ENCODE measurements at places on chromosomes 16 and 17.

GRCh38 chr16:3007957-3008689, 4.6 kb upstream of the CLDN9 start:
- DNase-seq: no peak

- peak; percentile 73 for DNase-seq
These were observed 80.9 kb downstream of the ARHGAP23 start for GRCh38 chr17:38508954-38509771.

- DNase-seq: no peak
These were observed 170.6 kb downstream of the TMEM132E start for GRCh38 chr17:34750004-34750403.

GRCh38 chr16:77977339-77977738, 45.0 kb upstream of the CLEC3A start:
- no peak for DNase-seq

DNA sequence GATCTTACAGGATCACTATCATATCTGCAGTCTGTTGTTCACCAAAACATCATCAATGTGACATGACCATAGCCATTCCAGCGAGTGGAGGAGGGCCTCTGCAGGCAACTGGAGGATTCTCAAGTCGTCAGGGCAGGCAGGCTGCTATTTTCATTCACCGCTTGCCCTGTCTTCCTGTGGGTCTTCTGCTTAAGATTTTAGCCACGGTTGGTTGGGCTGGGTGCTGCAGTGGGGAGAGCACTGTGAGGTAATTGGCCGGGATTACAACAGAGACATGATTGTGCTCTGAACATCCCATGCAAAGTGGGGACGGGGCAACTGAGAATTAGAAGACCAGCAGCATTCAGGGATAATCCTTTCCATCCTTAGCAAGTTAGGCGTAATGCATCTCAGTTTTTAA, 245.9 kb downstream of the CPPED1 start:
- no peak for DNase-seq

- DNase-seq: no peak
These were observed 32.8 kb upstream of the MNT start for GRCh38 chr17:2433696-2434095.

- DNase-seq: no peak
These were observed 116.8 kb downstream of the ENGASE start for GRCh38 chr17:79191270-79191934.

DNA sequence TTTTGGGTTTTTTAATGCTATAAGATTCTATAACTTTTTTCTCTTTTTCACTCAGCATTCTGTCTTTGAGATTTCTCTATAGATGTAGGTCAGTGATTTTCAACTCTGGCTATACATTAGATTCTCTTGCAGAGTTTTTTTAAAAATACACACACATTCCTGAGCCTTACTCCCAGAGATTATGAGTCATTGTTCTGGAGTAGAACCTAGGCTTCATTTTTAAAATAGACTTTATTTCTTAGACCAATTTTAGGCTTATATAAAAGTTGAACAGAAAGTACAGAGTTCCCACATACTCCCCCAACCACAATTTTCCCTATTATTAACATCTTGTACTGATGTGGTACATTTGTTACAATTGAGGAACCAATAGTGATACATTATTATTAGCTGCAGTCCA, 63.3 kb downstream of the CYB561 start:
- DNase-seq: no peak

- no peak for DNase-seq
These were observed 23.0 kb downstream of the TMC6 start for GRCh38 chr17:78105551-78105950.

DNA sequence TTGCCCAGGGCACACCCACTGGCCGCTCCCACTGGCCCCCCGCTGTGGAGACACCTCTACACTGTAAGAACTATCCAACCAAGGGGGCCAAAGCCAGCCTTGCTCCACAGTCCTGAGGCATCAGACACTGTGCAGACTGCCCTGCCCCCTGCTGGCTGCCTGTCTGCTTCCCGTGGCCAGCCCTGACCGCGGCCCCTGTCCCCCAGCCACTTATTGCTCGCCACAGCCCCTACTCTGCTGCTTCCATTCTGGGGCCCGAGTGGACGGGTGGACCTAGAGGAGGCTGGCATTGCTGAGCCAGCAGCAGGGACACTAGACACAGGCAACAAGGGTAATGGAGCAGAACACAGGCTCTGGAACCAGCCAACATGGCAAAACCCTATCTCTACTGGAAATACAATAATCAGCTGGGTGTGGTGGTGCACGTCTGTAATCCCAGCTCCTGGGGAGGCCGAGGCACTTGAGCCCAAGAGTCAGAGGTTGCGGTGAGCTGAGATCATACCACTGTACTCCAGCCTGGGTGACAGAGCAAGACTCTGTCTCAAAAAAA, 19.7 kb upstream of the LRRC37A3 start:
- no peak for DNase-seq

- no peak for DNase-seq
These were observed 16.3 kb downstream of the CFDP1 start for GRCh38 chr16:75416904-75417565.

DNA sequence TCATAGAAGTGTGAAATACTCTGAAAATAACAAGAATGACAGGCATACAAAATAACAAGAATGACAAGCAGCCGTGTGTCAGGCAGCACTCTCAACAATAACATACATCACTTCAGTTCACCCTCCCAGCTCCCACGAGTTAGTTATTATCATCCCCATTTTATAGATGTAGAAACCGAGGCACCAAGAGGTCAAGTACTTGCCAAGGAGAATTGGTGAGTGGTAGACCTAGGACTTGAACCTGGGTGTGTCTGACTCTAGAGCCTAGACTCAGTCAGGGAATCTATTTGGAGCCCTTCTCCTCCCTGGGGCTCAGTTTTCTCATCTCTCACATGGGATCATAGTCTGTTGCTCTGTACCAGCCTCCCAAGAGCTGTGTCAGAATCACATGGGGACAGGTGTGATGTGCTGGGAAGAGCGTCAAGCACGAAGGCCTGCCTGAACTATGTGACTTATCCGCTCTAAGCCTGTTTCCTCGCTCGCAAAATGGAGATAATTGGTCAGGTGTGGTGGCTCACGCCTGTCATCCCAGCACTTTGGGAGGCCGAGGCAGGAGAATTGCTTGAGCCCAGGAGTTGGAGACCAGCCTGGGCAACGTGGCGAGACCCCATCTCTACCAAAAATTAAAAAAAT, 19.4 kb upstream of the PHOSPHO1 start:
- no peak for DNase-seq

GRCh38 chr17:80109713-80110446, 8.5 kb downstream of the GAA start:
- DNase-seq: no peak

- no peak for DNase-seq
These were observed 66.3 kb upstream of the ADAMTS18 start for GRCh38 chr16:77500934-77501664.

DNA sequence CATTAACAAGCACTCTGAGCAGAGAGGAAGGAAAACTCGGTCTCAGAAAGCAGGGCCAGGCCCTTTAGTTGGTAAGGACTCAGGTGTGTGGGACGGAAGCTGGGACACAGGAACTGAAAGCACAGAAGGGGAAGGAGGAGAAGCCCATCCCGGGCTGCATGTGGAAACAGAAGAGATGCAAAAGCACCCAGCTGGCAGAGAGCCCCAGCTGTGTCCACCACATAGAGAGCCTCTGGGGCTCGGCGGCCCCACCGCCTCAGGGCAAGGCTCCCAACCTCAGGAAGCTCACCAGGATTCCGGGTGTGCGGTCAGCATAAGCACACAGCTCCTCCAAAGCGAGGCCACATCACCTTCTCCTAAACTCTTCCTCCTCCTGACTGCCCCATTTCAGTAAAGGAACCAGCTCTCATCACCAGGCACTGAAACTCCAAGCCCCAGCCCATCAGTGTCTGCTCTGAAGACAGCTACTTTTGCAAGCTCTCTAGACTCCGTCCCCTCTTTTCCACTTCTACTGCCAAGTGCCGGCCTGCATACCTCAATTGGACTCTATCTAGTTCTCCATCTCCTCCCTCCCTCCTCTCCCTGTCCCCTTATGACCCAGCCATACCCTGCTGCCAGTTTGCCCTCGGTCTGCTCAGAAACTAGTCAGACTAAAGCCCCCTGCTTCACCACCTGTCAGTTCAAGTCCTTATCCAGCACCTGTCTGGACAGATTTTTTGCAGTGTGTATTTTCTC, 6.0 kb downstream of the ST3GAL2 start:
- DNase-seq: no peak

GRCh38 chr16:23927796-23928195, 92.0 kb downstream of the PRKCB start:
- no peak for DNase-seq

GRCh38 chr16:69852815-69853214, 90.7 kb downstream of the WWP2 start:
- DNase-seq: no peak

GRCh38 chr17:82062076-82062983, 3.3 kb downstream of the DUS1L start:
- DNase-seq: no peak

GRCh38 chr16:19878757-19879156, 5.9 kb downstream of the GPRC5B start:
- DNase-seq: no peak

- no peak for DNase-seq
These were observed at the start of gene FBXL19 for GRCh38 chr16:30923554-30924075. Gene FBXL19 (plus strand): TSS chr16:30923572. CDS start chr16:30925755, 2,183 bp downstream.

DNA sequence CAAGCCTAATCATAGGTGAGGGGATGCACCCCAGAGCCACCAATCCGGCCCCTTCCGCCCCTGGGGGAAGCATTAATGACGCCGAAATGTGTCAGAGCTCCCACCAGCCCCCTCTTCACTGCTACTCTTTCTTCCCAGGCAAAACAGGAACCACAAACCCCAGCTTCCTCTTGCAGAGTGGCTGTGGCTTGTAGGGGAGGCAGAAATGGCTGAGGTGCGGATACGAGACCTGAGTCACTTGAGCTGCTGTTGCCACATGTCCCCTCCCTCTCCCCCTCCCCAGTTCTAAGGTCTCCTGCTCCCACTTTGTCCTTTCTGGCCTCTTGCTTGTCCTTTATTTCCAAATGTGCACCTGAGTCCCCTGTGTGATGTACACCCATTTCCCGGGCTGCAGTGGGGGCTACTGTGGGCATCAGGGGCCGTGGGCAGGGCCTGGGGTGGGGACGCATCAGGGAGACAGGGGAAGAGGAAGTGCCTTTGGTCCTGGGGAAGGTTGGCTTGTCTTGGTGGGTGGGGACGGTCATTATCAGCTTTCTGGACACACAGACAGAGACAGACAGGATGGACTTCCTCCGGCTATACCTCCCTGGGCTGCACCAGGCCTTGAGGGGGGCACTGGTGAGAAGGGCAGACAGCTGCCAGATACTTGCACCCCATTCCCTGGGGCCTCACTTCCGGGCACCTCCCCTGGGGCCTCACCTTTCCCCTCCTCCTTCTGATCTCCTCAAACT, at the start of gene APOBR:
Gene APOBR, plus strand, starts transcription at position 523 of the 731 bp plus-strand sequence. Its CDS starts 39 bp downstream, at position 562.
- DNase-seq: peak; percentile 77

DNA sequence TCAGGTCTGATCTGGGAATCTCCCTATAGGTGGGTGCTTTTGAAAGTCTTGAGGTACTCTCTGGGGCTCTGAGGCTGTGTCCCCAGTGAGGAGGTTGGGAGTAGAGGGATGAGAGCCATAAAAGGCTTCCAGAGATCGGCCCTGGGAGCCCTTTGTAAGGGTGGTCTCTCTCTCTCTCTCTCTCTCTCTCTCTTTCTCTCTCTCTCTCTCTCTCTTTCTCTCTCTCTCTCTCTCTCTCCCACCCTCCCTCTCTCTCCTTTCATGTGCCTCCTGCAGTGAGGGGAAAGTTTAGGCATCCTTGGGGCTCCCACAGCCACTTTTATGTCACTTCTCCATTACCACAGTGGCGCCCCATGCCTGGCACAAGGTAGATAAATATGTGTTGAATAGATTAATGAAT, 271.3 kb upstream of the N4BP1 start:
- DNase-seq: no peak

- DNase-seq: peak; percentile 46
These were observed 119.1 kb upstream of the SMURF2 start for GRCh38 chr17:64781014-64781756.

- DNase-seq: no peak
These were observed 58.6 kb downstream of the ENGASE start for GRCh38 chr17:79133214-79133613.
